ENCODE measurements at places on chromosomes 11 and 22.

- no peak for DNase-seq
These were observed 70.7 kb downstream of the PAK1 start for GRCh38 chr11:77403211-77403610.

GRCh38 chr11:124751391-124751740 lies 689 bp downstream of the VSIG2 start:
- DNase-seq, result no peak

- DNase-seq, result no peak
These were observed 11.6 kb downstream of the GRIK4 start for GRCh38 chr11:120523196-120523595.

DNA sequence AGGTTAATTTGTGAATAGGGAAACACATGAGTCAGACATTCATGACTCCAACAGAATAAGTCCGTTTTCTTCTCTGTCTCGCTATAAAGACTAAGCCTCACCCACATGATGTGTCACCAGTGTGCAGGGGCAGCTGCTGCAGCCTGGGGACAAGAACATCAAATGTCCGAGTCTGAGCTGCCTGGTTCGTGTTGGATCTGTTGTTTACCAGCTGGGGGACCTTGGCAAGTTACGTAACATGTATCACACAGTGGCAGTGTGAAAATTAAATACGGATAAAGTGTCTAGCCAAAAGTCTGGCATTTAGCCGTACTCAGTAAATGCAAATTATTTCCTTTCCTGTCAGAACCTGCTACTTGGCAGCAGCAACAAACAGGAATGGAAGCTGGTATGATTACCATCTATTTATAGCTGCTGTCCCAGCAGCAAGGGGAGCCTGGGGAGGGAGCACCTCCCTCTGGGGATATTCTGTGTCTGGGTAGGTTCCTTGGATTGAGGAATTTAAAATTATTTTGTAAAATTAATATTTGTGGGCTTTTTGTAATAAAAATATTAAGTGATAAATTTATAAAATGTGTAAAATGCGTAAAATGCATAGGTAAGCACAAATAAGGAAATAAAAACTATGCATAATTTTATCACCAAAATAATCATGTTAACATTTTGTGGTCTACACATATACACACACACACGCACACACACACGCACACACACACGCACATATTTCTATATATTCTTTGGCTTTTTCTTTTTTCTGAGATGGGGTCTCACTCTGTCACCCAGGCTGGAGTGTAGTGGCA lies 1.3 kb upstream of the CLDN25 start:
- no peak for DNase-seq

DNA sequence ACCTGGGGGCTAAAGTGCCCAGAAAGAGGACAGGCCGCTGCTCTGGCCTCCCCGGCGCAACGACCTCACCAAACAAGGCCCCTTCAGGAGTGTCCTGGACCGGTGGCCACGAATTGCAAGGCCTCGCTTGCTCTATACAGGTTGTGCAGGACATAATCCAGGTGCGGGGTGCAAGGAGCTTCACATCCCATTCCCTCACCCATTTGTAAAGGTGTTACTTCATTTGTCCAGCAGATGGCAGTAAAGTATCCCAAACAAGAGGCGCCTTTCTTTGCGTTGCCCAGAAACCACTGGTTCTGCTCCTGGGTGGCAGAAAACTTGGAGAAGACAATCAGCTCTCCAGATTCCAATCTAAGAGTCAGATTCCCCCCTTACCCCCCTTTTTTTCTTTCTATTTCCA lies 35.9 kb upstream of the PRDM11 start:
- DNase-seq, result peak; percentile 48

GRCh38 chr11:58900479-58901420 lies 38.5 kb upstream of the GLYATL1 start:
- peak; percentile 64 for DNase-seq

GRCh38 chr11:16070573-16070972 lies 285.8 kb downstream of the SOX6 start:
- DNase-seq, result no peak

GRCh38 chr22:49515475-49515874 lies 312.2 kb downstream of the BRD1 start:
- DNase-seq, result no peak

GRCh38 chr22:43848366-43849171 lies 13.7 kb downstream of the SULT4A1 start:
- DNase-seq, result no peak

DNA sequence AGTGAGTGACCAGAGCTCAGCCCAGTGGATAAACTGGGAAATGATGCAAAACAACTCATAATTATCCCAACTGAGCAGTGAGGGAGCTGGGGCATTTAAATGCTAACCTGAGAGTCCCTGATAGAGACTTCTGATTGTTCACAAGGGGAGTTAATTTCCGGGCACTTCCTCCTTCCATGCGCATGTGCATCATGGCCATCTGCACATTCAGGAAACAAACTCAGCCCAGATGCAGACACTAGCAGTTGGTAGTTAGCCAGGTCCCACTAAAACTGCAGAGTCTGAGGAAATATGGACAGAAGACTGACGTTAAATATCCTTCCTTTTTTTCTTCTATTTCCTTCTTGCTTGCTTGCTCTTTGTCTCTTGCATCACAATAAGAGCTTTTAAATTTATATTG lies 852.1 kb upstream of the LRRC4C start:
- DNase-seq, result no peak

DNA sequence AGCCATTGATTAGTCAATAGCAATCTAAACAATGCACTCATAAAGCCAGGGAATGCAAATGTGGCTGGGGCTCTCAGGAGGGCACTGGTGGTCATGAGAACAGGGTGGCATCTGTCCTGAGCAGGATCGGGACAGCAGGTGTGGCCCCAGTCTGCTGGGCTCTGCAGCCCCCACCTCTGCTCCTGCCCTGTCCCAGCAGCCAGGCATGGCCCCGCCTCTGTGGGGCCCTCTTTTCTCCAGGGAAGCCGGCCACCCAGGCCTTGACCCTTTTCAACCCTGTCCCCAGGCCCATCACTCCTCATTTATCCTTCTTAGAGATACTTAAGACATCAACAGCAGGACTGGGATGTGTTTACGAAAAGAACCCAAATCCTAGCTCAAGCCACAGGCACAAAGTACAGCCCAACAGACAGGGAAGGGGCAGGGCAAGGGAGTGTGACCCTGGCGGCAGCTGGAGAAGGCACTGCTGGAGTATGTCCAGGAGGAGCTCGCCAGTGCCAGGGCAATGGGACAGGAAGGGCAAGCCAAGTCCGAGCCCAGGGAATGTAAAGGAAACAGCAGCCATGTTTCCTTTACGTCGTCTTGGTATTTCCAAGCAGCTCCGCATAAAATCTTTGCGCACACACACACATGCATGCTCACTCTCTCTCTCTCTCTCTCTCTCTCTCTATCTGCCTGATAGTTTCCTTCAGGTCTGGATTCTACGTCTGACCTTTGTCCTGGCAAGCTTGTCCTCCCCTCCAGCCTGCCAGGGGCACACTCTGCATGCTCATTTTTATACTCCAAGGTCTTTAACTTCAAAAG lies 59.9 kb downstream of the DGCR2 start:
- DNase-seq, result no peak

DNA sequence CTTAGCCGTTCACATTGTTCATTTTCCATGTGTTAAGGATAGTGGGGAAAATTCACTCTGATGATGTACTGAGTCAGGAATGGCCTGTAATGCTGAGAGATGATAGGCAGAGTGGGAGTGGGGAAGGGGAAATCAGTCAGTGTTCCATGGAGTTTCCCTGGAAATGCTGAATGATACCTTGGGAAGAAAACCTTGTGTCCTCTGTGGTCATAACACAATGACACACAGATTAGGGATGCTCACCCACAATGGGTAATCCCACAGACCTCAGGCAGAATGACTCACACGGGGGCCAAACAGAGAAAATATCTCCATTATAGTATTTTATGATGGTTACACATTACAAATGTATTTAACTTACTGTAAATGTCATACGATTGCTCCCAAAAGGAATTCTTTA lies 118.0 kb downstream of the SNX19 start:
- DNase-seq, result no peak

GRCh38 chr22:50670914-50671538 lies 1.6 kb upstream of the SHANK3 start:
- no peak for DNase-seq

GRCh38 chr11:77069969-77070582 lies 3.3 kb downstream of the CAPN5 start:
- DNase-seq, result no peak

GRCh38 chr22:49415151-49415951 lies 412.3 kb downstream of the BRD1 start:
- DNase-seq, result no peak

- DNase-seq, result no peak
These were observed 123.7 kb downstream of the GRIK4 start for GRCh38 chr11:120635136-120635810.

DNA sequence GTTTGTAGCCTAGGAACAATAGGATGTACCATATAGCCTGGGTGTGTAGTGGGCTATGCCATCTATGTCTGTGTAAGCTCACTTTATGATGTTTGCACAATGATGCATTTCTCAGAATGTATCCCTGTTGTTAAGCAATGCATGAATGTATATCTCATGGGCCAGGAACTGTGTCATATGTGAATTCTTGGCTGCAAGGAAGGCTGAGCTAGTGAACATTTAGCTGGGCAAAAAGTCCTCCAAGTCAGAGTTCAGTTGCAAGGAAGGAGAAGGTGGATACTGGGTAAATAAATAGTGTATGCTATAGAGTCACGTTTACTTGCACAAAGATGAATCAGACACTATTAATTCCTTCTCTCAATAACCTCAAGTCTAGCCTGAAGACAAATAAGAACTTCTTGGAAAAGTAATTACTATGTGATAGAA lies 136.1 kb downstream of the EHF start:
- no peak for DNase-seq

GRCh38 chr11:13955971-13956421 lies 6.5 kb upstream of the SPON1 start:
- peak; percentile 70 for DNase-seq

GRCh38 chr11:108887436-108888238 lies 222.8 kb downstream of the DDX10 start:
- peak; percentile 10 for DNase-seq

DNA sequence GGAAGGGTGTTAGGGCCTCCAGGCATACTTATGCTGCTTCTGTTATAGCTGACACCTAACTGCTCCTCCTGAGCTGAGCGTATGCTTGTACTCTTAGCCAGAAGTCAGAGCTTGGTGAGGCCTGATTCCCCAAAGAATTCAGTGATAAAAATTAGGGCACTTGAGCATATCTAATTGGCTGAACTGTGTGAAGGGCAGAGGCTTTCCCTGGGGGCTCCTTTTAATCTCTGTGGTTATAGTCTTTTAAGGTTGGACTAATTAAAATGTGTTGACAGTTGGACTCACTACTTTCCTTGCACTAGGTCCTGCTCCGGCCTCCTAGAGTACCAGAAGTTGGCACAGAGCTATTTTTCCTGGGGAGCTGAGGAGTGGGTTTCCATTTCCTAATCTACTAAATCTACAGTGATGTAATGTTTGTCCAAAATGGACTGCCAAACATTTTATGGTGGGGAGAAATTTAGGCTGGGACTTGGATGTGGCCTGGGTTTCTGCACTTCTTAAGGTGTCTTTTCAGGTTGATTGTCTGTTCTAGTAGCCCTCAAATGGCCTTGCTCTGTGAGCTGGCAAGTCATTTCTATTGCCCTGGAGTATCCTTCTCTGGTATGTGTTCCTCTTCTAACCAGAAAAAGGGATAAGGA lies 18.4 kb downstream of the STIM1 start:
- no peak for DNase-seq

DNA sequence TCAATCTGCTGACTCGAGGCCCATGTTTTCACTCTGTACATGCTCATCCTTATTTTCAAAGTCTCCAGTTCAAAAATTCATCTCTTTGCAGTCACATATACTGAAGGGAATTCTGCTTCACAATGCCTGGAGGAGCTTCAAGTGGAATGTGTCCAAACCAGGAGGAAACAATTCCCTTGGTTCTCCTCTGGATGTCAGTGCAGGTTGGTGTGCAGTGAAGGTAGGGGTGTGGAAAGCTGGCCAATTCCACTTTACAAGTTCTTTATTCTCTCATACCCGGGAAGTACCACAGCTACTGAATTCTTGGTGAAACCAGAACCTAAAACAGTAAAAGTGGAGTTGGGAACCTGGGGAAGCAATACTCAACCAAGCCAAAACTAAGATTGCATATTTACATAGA lies 57.3 kb downstream of the BDNF start:
- no peak for DNase-seq

DNA sequence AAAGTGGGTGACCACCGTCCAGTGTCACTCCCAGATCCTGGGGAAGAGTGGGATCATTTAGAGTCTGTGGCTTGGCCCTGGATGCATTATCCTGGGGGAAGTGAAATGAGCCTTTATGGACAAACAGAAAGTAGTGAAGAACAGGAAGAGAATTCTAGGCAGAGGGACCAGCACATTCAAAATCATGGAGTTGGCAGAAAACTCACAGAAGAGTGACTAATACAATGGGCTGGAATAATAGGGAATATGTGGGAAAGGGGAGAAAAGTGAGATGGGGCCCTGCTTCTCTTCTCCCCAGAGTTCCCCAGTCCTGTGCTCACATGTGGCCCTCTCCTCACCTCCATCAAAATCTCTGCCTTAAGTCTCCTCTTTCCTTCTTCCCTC lies 84.3 kb downstream of the CCDC81 start:
- no peak for DNase-seq

- DNase-seq, result no peak
These were observed 48.0 kb downstream of the YAP1 start for GRCh38 chr11:102158164-102158735.

GRCh38 chr11:114970927-114971645 lies 292.8 kb downstream of the NXPE2 start:
- no peak for DNase-seq

DNA sequence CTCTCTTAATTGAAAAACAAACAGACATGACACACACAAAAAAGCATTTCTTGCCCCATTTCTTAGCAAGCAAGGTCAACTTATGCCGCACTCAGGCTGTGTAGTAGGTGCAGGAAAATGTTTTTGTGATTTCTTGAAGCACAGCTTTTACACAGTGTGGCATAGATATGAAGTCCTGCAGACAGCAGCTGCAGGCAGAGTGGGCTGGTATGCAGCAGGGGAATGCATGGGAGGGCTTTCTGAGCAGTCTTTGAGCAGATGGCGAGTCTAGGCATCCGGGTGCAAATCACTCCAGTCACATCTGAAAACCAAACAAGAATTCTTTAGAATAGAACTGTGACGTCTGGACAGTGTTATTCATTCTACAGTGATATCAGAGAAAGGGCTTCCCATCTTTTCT lies 87.5 kb downstream of the BLID start:
- no peak for DNase-seq

- no peak for DNase-seq
These were observed 520.7 kb upstream of the B3GAT1 start for GRCh38 chr11:134932761-134933160.

DNA sequence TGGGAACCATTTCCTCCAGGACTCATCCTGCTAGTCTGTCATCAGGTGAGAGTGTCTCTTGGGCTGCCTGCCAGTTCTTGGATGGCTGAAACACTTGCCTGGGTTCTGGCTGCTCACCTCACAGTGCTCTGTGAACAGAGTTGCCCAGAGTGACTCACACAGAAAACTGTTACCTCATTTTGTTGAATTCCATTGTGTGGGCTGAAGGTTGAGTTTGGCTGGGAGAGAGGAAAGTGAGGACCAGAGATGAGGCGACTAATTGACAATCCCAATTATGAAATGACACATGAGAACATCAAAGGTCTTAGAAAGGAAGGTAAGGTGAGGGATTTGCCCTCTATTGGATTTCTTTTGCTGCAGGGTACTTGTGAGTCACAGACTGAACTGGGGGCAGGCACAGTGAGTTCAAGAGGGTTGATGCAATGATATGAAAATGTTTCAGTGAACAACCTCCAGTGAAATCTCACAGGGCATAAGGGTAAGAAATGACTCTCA lies 20.2 kb upstream of the CALCB start:
- peak; percentile 51 for DNase-seq

GRCh38 chr22:23065069-23065451 lies 5.3 kb upstream of the GNAZ start:
- DNase-seq, result no peak

GRCh38 chr11:14018441-14018840 lies 55.9 kb downstream of the SPON1 start:
- no peak for DNase-seq

All from activated CD8-positive, alpha-beta T cell treated with anti-CD3 and anti-CD28 coated beads for 36 hours (primary cell).